ENCODE measurements at places on chromosomes 4 and X.

- H3K4me3 ChIP-seq: no peak overlapping the region
- peaks cover 3% of the 10 kb centered on the region for H3K27me3 ChIP-seq
- no peaks in the 10 kb centered on the region for H3K4me1 ChIP-seq
- H3K27ac ChIP-seq: no peak overlapping the region
- peaks cover 6% of the 10 kb centered on the region for H3K36me3 ChIP-seq
- DNase-seq: no peak
Measured at GRCh38 chrX:153692611-153693156, 5.0 kb downstream of the SLC6A8 start.

DNA sequence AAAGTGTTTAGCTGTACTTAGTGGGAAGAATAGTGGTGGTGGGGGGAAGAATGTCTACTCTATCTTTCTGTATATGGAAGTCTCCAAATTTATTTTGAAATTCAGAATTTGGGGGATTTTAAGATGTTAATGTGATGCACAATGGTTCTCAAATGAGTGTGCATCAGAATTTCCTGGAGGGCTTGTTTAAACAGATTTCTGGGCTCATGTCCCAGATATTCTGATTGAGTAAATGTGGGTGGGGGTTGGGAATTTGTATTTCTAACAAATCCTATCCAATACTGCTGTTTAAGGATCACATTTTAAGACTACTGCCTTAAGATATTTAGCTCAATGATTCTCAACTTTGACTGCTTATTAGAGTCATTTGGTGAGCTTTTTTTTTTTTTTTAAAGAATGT, 15.1 kb upstream of the INTS6L start:
- no peak for DNase-seq
- H3K4me1 ChIP-seq: no peaks in the 10 kb centered on the region
- H3K27ac ChIP-seq: no peak overlapping the region
- H3K4me3 ChIP-seq: no peak overlapping the region

DNA sequence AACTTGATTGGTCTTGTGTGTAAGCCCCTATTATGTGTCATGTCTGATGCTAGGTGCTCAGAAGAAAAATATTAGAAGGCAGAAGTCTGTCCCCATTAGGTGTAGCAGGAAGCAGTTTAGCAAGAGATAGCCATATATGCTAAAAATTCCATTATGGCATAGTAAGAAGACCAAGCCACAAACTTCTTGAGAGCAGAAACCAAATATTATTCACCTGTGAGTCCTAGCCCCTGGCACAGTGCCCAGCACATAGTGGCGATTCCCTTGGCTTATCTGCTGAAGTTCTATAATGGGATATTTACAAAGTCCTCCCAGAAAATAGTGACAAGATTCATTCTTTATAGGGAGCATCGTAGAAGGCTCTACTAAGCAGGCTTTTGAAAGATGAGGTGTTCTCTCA, 174.4 kb downstream of the RAB28 start:
- H3K4me1 ChIP-seq: no peaks in the 10 kb centered on the region
- no peak overlapping the region for H3K4me3 ChIP-seq
- no peaks in the 10 kb centered on the region for H3K27me3 ChIP-seq
- peaks cover 4% of the 10 kb centered on the region for H3K36me3 ChIP-seq

DNA sequence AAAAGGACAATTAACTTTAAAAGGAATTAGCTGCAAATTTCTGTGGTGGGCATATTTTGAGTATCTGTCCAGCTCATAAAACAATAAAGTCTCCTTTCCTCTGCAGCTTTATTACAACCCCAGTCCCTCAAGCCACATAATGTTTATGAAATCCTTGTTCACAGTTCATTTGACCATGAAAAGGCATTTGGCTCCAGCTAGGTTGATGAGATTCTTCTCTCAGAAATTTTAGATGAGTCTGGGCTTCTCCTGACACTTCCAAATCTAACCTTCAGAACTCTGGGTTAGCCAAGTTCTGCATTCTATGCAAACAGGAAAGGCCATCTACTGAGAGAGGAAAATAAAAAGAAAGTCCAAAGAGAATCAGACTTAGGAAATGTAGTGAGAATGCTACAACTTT, 156.8 kb downstream of the GRXCR1 start:
- no peaks in the 10 kb centered on the region for H3K27me3 ChIP-seq
- no peak overlapping the region for H3K4me3 ChIP-seq
- no peak overlapping the region for H3K27ac ChIP-seq
- no peak for DNase-seq
- H3K36me3 ChIP-seq: no peaks in the 10 kb centered on the region

All from activated naive CD8-positive, alpha-beta T cell treated with anti-CD3 and anti-CD28 coated beads, Interleukin-2, amount 50 U/mL, for 24 hours (primary cell).